Left ventricle myocardium inferior (tissue), 1 donor: ENCODE measurements at places on chromosomes 5 and 9. TPM values are rescaled to one million over a fixed set of nuclear protein-coding genes. Genes with fewer than 3 reads are reported as not detected.

- no peaks in the 10 kb centered on the region for H3K27me3 ChIP-seq
- DNase-seq, result no peak
- H3K27ac ChIP-seq, result no peak overlapping the region
- no peaks in the 10 kb centered on the region for H3K4me1 ChIP-seq
- no peaks in the 10 kb centered on the region for H3K36me3 ChIP-seq
Observed at GRCh38 chr9:84371737-84372136, 31.2 kb upstream of the SLC28A3 start.

- peaks cover 4% of the 10 kb centered on the region for H3K4me1 ChIP-seq
- H3K27me3 ChIP-seq, result no peaks in the 10 kb centered on the region
- no peaks in the 10 kb centered on the region for H3K36me3 ChIP-seq
- H3K27ac ChIP-seq, result no peak overlapping the region
- no peak overlapping the region for H3K4me3 ChIP-seq
Observed at GRCh38 chr9:105150991-105151685, 93.3 kb upstream of the SLC44A1 start.

GRCh38 chr9:129863059-129863690 is 27.9 kb downstream of the USP20 start:
- no peak overlapping the region for H3K4me3 ChIP-seq
- no peaks in the 10 kb centered on the region for H3K27me3 ChIP-seq

DNA sequence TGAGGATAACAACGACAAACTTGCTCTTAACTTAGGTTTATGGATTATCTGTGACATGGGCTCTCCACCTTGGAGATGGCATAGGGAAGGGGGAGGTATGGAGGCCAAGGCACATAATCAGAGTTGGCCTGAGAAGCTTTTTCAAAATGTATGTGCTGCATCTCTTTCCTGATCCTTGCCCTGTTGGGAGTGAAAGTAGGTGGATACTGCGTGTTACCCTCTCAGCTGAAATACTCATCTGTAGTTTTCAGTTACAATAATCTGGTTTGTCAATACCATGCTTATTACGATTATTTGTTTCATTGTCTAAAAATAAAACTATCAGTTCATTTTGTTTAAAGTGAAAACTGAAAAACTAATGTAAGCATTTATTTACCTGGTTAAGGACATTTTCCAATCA is 86.7 kb downstream of the SLC44A1 start:
- no peaks in the 10 kb centered on the region for H3K36me3 ChIP-seq
- H3K27ac ChIP-seq, result no peak overlapping the region
- no peaks in the 10 kb centered on the region for H3K27me3 ChIP-seq
- no peak for DNase-seq
- H3K4me3 ChIP-seq, result no peak overlapping the region

DNA sequence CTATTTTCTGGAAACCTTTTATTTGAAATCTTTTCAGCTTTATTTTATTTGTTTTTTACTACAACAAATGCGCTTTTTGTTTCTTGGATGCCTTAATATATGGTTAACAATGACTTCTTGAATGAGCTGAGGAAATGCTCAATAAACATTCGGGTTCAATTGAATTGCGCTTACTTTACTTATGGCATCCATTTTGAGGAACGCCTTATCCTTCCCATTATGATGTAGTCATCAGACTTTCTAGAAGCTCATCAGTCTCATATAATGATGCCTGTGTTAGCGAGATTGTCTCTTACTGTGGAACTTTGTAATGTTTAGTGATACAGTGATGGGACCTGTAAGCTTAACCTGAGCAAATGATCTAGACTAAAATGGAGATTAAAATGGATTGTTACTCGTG is 916 bp downstream of the SHLD3 start:
- no peak for DNase-seq
- H3K27me3 ChIP-seq, result no peaks in the 10 kb centered on the region
- H3K4me3 ChIP-seq, result peak overlapping the region; percentile 74
- peak overlapping the region; percentile 95 for H3K27ac ChIP-seq

GRCh38 chr9:73219985-73220626 is 68.4 kb downstream of the ANXA1 start:
- H3K27me3 ChIP-seq, result peaks cover 38% of the 10 kb centered on the region
- H3K27ac ChIP-seq, result no peak overlapping the region
- H3K4me1 ChIP-seq, result no peaks in the 10 kb centered on the region
- DNase-seq, result no peak

Gene IFNA2
- total RNA-seq, result not detected

Gene FAM169A
- 6.3 TPM for total RNA-seq

Gene SLC45A2
- total RNA-seq, result not detected

Gene RNF44
- 28.2 TPM for total RNA-seq
